ENCODE measurements at places on chromosomes 13 and 19.

- no peak for ATAC-seq
Measured at GRCh38 chr19:10061717-10062310, 24.3 kb upstream of the SHFL start.

- ATAC-seq, result no peak
Measured at GRCh38 chr19:55228403-55229031, at the start of gene TMEM86B. Gene TMEM86B, minus strand, starts transcription at chr19:55228763. Its CDS starts 22 bp downstream, at chr19:55228741.

DNA sequence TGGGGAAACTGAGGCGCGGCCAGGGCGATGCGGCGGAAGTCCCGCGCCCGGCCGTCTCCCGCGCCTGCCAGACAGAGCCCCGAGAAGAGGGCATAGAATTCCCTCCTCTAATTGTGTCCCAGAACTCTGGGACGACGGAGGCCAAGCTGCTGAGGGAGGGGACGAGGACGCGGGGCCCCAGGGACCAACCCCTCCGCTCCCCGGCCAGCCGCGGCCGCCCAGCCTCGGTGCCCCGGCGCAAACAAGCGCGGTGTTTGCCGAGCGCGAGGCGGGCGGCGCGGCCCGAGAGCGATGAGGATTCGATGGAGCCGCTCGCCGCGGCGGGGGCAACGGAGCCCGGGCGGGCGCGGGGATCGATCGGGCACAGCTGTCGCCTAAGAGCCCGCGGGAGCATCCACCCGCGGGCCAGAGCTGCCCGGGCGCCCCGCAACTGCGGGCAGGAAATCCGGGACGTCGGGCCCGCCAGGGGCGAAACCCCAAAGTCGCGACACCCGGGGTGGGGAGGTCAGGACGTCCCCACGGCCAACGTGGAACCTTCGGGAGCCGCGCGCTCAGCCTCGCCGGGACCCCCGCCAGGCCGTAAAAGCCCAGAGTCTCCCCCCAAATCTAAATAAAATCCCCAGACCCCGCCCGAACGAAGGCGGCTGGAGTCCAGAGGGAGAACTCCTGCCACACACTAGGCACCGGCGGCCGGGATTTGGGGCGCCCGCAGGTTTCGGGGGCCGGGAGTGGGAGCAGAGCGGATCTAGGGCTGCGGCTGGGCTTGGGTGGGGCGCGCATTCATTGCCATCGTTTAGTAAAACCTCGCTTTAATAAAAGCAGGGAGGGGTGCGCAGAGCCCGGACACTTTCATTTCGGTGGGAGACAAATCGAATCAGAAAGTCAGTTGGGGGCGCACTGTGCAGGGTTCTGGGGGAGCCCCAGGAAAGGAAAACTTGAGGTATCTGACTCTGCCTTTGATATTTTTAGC lies 3.6 kb upstream of the ONECUT3 start:
- no peak for ATAC-seq

- ATAC-seq, result peak; percentile 81
Measured at GRCh38 chr13:77898097-77898496, 20.5 kb downstream of the EDNRB start.

DNA sequence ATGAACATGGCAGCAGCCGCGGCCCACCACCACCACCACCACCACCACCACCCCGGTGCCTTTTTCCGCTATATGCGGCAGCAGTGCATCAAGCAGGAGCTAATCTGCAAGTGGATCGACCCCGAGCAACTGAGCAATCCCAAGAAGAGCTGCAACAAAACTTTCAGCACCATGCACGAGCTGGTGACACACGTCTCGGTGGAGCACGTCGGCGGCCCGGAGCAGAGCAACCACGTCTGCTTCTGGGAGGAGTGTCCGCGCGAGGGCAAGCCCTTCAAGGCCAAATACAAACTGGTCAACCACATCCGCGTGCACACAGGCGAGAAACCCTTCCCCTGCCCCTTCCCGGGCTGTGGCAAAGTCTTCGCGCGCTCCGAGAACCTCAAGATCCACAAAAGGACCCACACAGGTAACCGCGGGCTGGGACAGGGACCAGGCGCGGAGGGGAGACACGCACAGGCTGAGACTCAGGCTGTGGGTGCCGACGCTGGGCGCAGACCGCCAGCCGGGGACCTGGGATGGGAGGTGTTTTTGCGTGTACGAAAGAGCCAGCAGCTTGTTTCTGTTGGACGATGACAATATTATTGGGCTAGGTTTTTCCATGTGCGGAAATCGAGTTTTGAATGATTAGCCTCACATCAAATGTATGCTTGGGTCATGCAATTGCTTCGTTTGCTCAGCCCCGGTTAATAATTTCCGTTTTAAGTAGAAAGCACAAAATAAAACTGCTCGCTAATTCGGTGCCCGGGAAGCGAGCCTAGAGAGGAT lies 1.3 kb downstream of the ZIC2 start:
- no peak for ATAC-seq

GRCh38 chr13:74623761-74624160 lies 489.6 kb upstream of the KLF12 start:
- ATAC-seq, result no peak

DNA sequence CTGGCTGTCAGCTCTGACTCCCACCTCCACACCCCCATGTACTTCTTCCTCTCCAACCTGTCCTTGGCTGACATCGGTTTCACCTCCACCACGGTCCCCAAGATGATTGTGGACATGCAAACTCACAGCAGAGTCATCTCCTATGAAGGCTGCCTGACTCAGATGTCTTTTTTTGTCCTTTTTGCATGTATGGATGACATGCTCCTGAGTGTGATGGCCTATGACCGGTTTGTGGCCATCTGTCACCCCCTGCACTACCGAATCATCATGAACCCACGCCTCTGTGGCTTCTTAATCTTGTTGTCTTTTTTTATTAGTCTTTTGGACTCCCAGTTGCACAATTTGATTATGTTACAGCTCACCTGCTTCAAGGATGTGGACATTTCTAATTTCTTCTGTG lies 506 bp downstream of the OR7E24 start:
- no peak for ATAC-seq

GRCh38 chr13:40609972-40610726 lies 56.3 kb downstream of the FOXO1 start:
- no peak for ATAC-seq

DNA sequence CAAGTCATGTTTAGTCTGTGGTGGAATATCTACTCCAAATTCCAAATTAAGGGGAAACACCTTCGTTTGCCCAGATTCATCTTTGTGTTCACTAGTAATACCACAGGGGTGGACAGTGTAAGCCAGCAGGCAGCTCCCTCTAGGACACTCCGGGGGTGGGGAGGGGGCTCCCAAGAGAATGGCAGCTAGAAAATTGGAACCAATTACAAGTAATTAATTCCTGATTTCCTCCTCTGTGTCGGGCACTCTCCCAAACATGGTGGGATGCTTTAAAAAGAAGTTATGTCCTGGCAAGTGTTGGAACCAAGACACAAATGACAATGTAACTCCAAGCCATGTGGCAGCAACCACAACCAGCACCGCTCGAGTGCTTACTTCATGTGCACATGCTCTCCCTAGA lies 5.9 kb downstream of the COL4A1 start:
- no peak for ATAC-seq

- ATAC-seq, result no peak
Measured at GRCh38 chr13:99913167-99913566, 58.4 kb downstream of the ZIC5 start.

DNA sequence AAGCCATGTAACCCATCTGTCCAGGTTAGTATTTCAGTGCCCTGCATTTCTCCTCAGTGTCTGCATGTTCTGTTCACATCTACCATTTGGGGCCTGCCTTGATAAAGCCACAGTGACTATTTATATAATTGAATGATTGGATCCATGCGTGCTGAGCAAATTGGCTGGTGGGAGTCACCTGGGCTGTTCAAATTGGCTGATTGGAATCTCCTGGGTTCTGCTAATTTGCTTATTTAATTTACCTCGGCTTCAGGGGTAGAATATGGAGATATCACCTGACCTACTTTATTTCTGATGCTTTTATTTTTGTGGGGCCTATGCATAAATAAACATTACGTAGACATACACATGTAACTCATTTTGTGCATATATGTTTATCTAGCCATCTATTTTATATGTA lies 167.7 kb downstream of the ZNF486 start:
- no peak for ATAC-seq

DNA sequence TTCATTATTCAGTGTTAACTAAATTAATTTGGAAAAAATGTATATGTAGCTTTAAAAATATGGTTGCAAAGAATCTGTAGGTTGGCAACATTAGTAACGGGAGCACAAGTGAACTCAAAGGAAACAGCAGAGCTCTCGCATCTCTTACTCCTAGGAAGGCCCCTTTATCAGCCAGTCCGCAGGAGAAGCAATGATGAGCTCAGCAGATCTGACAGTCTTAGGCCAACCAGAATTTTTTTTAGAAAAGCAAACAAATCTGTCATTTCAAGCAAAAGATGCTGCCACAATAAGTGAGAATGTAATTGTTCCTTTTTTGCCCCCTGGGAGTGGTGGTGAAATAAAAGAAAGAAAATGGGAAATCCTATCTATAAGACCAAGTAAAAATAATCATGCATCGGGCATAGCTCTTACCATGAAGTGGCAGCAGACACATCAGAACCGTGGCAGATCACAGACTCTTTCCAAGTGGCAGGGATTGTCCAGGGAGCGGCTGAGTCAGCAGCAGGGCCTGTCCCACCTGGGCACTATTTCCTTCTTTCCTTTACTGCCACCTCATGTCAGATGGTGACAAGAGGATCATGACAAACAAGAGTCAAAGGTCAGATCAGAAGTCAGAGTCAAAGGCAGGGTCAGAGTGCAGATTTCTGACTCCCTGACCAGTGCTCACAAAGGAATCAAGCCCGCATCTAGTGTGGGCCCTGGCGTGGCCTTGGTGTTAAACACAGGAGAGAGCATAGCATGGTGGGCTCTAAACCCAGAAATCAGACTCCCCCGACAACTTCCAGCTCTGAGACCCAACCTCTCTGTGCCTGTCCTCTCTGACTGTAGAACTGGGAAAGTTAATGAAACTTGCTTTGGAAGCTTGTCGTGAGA lies 84.0 kb upstream of the MTIF3 start:
- ATAC-seq, result no peak

- ATAC-seq, result no peak
Measured at GRCh38 chr13:93467175-93467574, 240.6 kb downstream of the GPC6 start.

DNA sequence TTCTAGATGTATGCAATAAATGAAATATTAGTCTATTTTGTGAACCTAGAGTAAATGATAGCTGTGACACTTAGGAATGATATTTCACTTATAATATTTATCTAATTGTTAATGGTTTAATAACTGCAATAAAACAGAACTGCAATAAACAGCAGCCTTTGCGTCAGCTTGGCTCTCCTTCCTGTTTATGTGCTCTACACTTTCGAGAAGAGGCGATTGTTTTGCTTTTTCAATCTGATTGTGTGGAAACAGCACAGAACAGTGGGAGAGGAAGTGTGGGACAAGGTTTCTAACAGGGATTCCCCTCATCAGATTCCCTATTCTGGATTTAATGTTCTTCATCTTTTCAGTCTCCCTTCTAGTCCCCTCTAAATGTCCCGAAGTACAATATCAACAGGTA lies 17.3 kb upstream of the TRPC4 start:
- no peak for ATAC-seq

GRCh38 chr13:43596924-43597598 lies 189.7 kb downstream of the ENOX1 start:
- no peak for ATAC-seq

GRCh38 chr19:48340995-48341394 lies 15.6 kb downstream of the EMP3 start:
- no peak for ATAC-seq

GRCh38 chr13:113427562-113428468 lies 25.5 kb downstream of the ADPRHL1 start:
- ATAC-seq, result no peak

GRCh38 chr13:42221121-42221765 lies 50.7 kb upstream of the AKAP11 start:
- ATAC-seq, result no peak

GRCh38 chr13:111610081-111610480 lies 289.6 kb downstream of the TEX29 start:
- no peak for ATAC-seq

GRCh38 chr19:1189419-1189818 lies 15.4 kb upstream of the SBNO2 start:
- ATAC-seq, result no peak

- no peak for ATAC-seq
Measured at GRCh38 chr19:48618278-48618915, 581 bp downstream of the RPL18 start.

DNA sequence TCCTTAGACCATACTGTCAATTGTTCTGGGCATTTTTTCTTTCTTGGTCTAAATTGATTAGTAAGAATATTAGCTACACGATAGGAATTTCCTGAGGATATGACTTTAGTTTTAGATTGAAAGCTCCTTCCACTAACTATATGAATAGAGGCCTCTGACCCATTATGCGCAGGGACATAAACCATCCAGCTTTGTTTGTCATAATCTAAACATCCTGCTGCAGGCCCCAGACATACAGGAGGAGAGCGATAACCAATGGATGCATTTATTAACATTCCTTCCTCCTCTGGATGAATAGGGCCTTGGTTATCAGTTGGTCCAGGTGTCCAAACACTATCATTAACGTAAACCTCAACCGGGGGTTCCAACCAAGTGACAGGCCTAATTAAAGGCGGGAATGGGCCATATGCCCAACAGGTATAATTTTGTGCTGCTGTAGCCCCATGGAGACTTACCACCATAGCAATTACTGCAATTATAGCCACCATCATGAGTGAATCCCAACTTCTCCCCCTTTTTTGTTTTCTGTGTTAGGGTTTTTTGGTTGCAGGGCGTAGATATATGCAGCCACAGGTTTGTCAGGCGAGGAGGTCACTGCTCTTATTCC lies 32.6 kb downstream of the CLEC4M start:
- ATAC-seq, result no peak

GRCh38 chr13:77946522-77946921 lies 27.9 kb upstream of the EDNRB start:
- ATAC-seq, result no peak

GRCh38 chr13:110518571-110518970 lies 43.0 kb downstream of the RAB20 start:
- no peak for ATAC-seq

DNA sequence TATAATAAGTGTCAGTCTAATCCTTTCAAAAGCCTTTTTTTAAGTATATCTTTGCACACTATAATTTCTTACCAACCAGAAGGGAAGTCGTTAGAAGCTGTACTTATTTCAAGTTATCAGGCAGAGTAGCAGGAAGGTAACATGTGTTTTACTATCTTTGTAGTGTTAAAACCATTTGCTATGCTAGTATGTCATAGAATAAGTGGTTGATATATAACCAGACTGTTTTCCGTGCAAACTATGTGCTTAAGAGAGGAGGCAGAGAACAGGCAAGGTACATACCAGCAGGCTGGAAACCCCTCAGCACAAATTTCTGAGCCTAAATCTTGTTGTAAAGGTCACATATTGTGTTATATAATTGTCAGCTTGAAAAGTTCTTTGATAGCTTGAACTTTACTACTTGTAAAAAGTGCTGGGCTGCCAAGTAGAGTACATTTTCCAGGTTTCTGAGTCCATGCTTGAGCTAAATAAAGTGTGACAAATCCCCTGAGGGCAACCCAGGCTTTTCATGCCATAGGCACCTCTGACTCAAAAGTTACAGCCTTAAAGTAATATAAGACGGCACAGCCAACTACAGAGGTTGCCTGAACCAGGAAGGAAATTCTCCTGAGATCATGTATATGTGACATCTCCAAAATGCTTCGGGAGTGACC lies 1297.4 kb downstream of the PCDH9 start:
- no peak for ATAC-seq

GRCh38 chr13:39820606-39821005 lies 165.1 kb downstream of the COG6 start:
- no peak for ATAC-seq
